Liver (tissue), 10 donors: ENCODE measurements at places on chromosomes 1 and 21. TPM values are rescaled to one million over a fixed set of nuclear protein-coding genes. Genes with fewer than 3 reads are reported as not detected.

- DNase-seq = no peak
- no peak overlapping the region for H3K4me3 ChIP-seq
- H3K27ac ChIP-seq = no peak overlapping the region
- no peaks in the 10 kb centered on the region for H3K36me3 ChIP-seq
These were observed 311.1 kb downstream of the AJAP1 start for GRCh38 chr1:4965346-4966075.

- no peaks in the 10 kb centered on the region for H3K4me1 ChIP-seq
- no peak overlapping the region for H3K27ac ChIP-seq
- H3K27me3 ChIP-seq = no peaks in the 10 kb centered on the region
- H3K36me3 ChIP-seq = no peaks in the 10 kb centered on the region
These were observed 7.9 kb downstream of the CD53 start for GRCh38 chr1:110880708-110881374.

Gene CASP9
- 2.8 TPM for polyA plus RNA-seq

Gene CRTC2
- 14.9 TPM for polyA plus RNA-seq

DNA sequence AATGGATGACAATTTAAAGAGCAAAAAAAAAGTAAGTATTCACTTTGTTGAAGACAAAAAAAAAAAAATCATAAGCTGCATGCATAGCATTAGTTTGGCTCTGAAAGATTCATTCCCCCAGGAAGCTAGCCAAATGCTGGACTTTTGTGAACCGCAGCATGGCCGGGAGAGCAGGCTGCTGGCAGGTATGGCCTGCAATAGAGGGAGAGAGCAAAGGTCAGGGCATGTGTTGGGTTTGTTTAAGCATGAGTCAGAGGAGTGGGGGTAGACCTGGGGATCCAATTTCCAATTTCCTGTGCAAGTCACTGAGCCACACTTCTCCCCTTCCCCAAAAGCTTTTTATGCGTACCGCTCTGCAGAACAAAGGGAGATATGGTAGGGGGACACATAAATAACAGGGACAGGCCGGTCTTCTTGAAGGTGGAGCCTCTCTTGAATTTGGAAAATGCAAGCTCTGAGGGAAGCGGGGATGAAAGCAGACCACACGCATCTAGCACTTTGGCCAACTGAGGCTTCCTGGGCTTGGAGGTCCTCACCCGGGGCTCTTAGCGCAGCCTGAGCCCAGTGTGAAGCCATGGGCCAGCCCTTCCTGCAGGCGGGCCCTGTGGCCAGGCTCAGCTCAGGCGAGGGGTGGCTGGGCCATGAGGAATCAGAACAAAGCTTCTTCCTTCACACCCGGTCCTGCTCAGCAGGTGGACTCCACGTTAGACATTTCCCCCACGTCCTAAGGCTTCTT lies 171.1 kb downstream of the TOMM20 start:
- no peaks in the 10 kb centered on the region for H3K27me3 ChIP-seq
- no peaks in the 10 kb centered on the region for H3K36me3 ChIP-seq
- H3K4me3 ChIP-seq = no peak overlapping the region
- H3K27ac ChIP-seq = peak overlapping the region; percentile 95

DNA sequence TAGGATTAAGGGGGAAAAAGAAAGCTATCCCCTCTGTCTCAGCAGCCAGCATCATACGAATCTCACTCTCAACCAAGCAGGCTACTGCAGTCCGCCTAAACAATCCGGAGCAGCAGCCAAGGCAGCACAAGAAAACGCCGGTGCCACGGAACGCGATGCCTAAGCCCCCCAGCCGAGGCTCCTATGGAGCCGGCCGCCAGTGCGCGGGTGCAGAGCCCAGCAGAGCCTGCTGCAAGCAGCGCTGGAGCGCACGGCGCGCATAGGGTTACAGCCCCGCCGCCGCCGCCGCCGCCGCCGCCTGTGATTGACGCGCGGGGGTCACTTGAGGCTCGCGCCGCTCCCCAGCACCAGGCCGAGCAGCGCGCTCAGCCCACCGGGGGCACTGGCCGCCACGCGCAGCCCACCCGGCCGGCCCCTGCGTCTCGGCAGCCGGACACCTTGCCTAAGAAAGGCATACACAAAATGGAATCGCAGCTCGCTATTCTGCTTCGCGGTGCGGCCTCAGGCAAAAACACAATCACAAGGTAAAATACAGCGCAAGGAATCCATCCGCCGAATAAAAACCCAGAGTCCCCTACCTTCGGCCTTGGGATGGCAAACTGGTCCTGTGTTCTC lies 780 bp downstream of the HIVEP3 start:
- no peaks in the 10 kb centered on the region for H3K36me3 ChIP-seq
- peaks cover 5% of the 10 kb centered on the region for H3K4me1 ChIP-seq
- no peaks in the 10 kb centered on the region for H3K27me3 ChIP-seq
- DNase-seq = no peak

- no peak for DNase-seq
- H3K27me3 ChIP-seq = no peaks in the 10 kb centered on the region
- no peaks in the 10 kb centered on the region for H3K36me3 ChIP-seq
- peaks cover 6% of the 10 kb centered on the region for H3K4me1 ChIP-seq
- no peak overlapping the region for H3K4me3 ChIP-seq
- H3K27ac ChIP-seq = no peak overlapping the region
These were observed 56.5 kb downstream of the HS2ST1 start for GRCh38 chr1:86970938-86971337.

Gene SRM
- 59.1 TPM for polyA plus RNA-seq

- no peaks in the 10 kb centered on the region for H3K4me1 ChIP-seq
- no peak for DNase-seq
- no peaks in the 10 kb centered on the region for H3K27me3 ChIP-seq
- H3K4me3 ChIP-seq = no peak overlapping the region
These were observed 242.0 kb downstream of the FOXD2 start for GRCh38 chr1:47679826-47680225.

- no peak within 1 kb of the TSS for H3K4me3 ChIP-seq
- H3K27ac ChIP-seq = no peak within 1 kb of the TSS
- H3K27me3 ChIP-seq = no peaks in the 10 kb centered on the region
These were observed at the start of gene CLEC20A for GRCh38 chr1:178496410-178497135. Gene CLEC20A, minus strand, starts transcription at chr1:178496964. Its CDS starts 25 bp downstream, at chr1:178496939.

- H3K27ac ChIP-seq = no peak overlapping the region
- H3K27me3 ChIP-seq = no peaks in the 10 kb centered on the region
- H3K4me1 ChIP-seq = no peaks in the 10 kb centered on the region
- no peak for DNase-seq
- H3K4me3 ChIP-seq = no peak overlapping the region
These were observed 76.5 kb upstream of the NFIA start for GRCh38 chr1:61005614-61006580.

DNA sequence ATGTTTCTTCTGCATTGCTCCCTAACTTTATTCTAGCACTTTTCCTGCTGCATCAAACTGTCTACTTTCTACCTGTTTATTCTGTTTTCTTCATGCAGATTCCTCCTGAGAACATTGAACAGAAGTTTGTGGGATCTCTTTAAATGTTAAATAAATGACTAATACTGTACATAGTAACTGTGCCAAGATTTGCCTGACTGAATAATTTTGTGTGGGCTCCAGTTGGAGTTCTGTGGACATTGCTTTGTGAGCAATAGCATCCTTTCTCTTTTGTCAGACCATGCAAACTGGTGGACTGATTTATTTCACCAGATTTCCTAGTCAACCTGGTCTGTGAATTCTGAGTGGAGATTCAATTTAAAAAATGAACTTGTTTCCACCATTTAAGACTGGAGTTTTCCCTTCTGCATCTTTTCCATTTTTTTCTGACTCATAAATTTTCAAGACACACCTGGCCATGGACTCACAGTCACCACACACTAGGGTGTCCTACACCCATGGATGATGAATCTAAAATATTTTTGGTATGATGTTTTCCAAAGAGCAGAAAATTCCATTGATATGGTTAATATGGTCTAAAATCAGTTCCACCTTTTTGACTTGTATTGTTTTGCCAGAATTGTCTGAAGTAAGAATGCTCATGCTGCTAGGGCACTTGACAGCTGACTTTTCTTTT lies 140.7 kb upstream of the SPAG17 start:
- no peak overlapping the region for H3K4me3 ChIP-seq
- DNase-seq = no peak
- no peaks in the 10 kb centered on the region for H3K27me3 ChIP-seq
- H3K36me3 ChIP-seq = no peaks in the 10 kb centered on the region
- no peaks in the 10 kb centered on the region for H3K4me1 ChIP-seq

Gene FAAH
- 26.5 TPM for polyA plus RNA-seq

Gene DNASE2B
- not detected for polyA plus RNA-seq

GRCh38 chr1:153023109-153023508 lies 7.9 kb upstream of the SPRR1B start:
- H3K36me3 ChIP-seq = no peaks in the 10 kb centered on the region
- H3K4me3 ChIP-seq = no peak overlapping the region
- H3K4me1 ChIP-seq = no peaks in the 10 kb centered on the region
- no peak for DNase-seq

GRCh38 chr1:11150326-11150725 lies 38.8 kb upstream of the ANGPTL7 start:
- H3K36me3 ChIP-seq = peaks cover 12% of the 10 kb centered on the region
- no peak overlapping the region for H3K27ac ChIP-seq
- H3K27me3 ChIP-seq = no peaks in the 10 kb centered on the region
- H3K4me3 ChIP-seq = no peak overlapping the region
- no peak for DNase-seq

Gene OR14I1
- polyA plus RNA-seq = not detected

DNA sequence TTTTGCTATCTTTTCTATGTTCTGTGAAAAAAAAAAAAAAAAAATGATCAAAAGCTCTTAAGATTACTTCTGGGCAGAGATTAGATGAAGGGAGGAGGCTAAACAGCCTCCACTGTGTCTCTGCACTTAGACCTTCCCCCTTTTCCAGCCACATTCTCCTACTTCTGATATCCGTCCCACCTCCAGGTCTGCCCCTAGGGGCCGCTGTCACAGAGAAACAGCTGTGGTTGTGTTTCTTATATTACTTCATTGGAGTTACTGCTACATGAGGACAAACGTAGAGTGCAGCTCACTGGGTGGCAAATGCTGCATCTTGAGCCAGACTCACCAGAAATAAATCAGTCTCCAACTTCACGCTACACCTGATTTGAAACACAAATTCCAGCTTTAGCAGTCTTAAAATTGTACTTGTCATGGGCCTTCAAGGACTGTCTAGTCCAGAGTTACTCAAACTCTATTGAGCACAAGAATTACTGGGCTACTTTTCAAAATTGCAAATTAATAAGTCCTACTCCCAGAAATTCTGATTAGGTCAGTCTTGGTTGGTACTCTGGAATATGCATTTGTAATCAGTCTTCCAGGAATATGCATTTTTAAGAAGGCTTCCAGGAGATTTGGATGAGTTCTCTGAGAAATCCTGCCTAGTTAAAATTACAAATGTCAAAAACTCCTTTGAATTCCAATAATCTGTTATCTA lies 125.2 kb upstream of the PTBP2 start:
- no peaks in the 10 kb centered on the region for H3K27me3 ChIP-seq
- no peak overlapping the region for H3K4me3 ChIP-seq

Gene LRRC53
- polyA plus RNA-seq = not detected

- peak; percentile 14 for DNase-seq
- no peaks in the 10 kb centered on the region for H3K27me3 ChIP-seq
- no peak overlapping the region for H3K27ac ChIP-seq
- H3K4me1 ChIP-seq = no peaks in the 10 kb centered on the region
- no peak overlapping the region for H3K4me3 ChIP-seq
These were observed 52.1 kb upstream of the ETV3 start for GRCh38 chr1:157189986-157190982.

Gene HPDL
- 0.15 TPM for polyA plus RNA-seq

Gene SPRR2F
- not detected for polyA plus RNA-seq

Gene ST6GALNAC3
- 3.0 TPM for polyA plus RNA-seq

Gene SLC6A9
- 6.1 TPM for polyA plus RNA-seq

DNA sequence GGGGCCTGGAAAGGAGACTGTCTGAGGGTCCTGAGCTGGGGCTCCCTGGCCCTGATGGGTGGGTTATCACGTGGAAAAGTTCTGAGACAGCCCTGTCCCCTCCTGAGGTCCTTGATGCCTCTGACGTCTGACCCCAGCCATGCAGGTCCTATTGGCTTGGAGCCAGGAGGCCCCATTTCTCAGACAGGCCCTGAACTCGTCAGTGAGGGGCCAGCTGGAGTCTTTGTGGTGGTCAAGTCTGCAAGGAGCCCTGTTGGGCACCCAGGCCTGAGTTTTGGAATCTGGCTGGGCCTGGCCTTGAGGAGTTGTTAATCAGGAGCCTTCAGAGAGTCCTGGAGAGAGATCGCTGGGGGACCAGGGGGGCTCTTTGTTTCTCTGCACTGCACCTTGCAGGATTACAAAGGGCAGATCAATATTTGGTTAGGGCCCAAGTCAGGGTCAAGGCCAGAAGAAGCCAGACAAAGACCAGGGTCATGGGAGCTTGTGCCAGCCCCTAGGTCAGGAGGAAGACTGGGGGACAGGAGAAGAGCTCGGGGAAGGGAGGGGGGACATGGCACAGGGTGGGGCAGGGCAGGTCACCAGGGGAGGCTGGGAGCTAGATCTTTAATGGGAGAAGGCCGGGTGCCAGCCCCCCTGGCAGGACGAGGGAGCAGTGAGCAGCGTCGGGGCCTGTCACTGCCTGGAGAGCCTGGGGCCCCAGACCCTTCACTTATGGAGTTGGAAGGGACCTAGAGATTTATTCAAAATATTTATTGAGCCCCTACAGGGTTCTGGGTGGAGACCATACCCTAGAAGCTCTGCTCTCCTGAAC lies 83.2 kb downstream of the PTPRU start:
- H3K4me1 ChIP-seq = no peaks in the 10 kb centered on the region
- no peak overlapping the region for H3K27ac ChIP-seq
- H3K4me3 ChIP-seq = no peak overlapping the region
- no peaks in the 10 kb centered on the region for H3K27me3 ChIP-seq

GRCh38 chr1:50631161-50631560 lies 207.9 kb upstream of the DMRTA2 start:
- no peak overlapping the region for H3K27ac ChIP-seq
- no peak for DNase-seq
- H3K4me1 ChIP-seq = no peaks in the 10 kb centered on the region
- no peak overlapping the region for H3K4me3 ChIP-seq
- H3K27me3 ChIP-seq = no peaks in the 10 kb centered on the region
- H3K36me3 ChIP-seq = no peaks in the 10 kb centered on the region

- H3K4me1 ChIP-seq = no peaks in the 10 kb centered on the region
- no peak for DNase-seq
- H3K27me3 ChIP-seq = no peaks in the 10 kb centered on the region
- no peak overlapping the region for H3K27ac ChIP-seq
These were observed 26.3 kb upstream of the ACTN2 start for GRCh38 chr1:236659792-236660587.

Gene IPP
- 2.7 TPM for polyA plus RNA-seq

Gene AKNAD1
- polyA plus RNA-seq = not detected

Gene LMOD1
- 3.9 TPM for polyA plus RNA-seq

GRCh38 chr1:94949681-94950661 lies 23.1 kb upstream of the CNN3 start:
- peak overlapping the region; percentile 62 for H3K27ac ChIP-seq
- H3K27me3 ChIP-seq = no peaks in the 10 kb centered on the region
- H3K36me3 ChIP-seq = no peaks in the 10 kb centered on the region
- H3K4me1 ChIP-seq = peaks cover 3% of the 10 kb centered on the region

Gene MROH9
- polyA plus RNA-seq = not detected

Gene RYR2
- 0.12 TPM for polyA plus RNA-seq

Gene CD53
- polyA plus RNA-seq = 18.4 TPM

Gene HOOK1
- 10.3 TPM for polyA plus RNA-seq

Gene NHLH1
- not detected for polyA plus RNA-seq

Gene PCBP3
- 0.46 TPM for polyA plus RNA-seq
